Skin of body (tissue), 3 donors: ENCODE measurements at places on chromosomes 5 and 9. TPM values are rescaled to one million over a fixed set of nuclear protein-coding genes. Genes with fewer than 3 reads are reported as not detected.
A peak's percentile ranks its signal among the peaks of the same experiment; 100 is the strongest.

The IL9 gene
- not detected for total RNA-seq

GRCh38 chr5:14040542-14040941 is 96.1 kb upstream of the DNAH5 start:
- DNase-seq = no peak

The P4HA2 gene
- 88.9 TPM for total RNA-seq

DNA sequence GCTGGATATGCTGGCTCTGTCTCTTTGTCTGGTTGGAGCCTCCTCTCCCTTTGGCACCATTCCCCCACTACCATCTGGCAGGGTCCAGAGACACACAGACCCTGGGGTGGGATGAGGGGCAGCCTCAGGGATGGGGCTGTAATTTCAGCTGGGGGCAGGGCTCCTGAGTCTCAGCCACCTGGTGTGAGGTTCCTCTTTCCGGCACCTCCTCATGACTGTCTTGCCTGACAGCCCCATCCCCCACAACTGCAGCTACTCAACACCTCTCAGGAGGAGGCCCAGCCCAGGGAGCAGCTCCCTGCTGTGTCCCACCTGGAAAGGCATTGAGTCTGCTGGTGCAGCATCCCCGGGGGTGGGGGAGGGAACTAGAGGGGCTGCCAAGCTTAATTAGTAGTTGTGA is 11.7 kb upstream of the RPS14 start:
- DNase-seq = no peak

- DNase-seq = peak; percentile 73
Measured at GRCh38 chr9:385818-386398, 171.2 kb downstream of the DOCK8 start.

DNA sequence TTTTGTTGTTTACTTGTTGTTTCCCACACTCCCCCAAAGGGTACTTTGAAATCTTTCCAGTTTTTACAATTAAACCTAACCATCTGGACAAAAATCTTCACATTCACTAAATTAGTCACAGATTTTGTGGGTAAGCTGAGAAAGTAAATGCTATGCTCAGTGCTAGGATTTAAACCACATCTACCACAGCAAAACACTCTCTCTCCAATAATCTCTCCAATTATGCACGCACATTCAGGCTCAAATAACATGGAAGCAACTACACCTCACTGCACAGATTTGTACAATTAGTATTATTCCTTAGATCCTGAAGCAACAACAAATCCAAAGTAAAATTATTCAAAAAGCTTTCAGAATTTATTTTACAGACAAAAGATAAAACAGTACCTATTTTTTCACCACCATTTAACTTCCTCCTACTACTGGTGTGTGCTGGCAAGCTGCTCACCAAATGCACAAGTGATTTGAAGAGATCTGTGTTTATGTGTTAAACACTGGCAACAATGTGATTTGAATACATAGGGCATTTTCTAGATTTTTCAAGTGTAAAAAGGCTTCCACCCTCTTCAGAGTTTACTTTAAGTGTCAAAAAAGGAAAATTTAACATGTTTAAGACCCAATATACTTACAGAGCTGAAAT is 16.6 kb downstream of the ZNF608 start:
- peak; percentile 47 for DNase-seq

GRCh38 chr5:150515446-150515845 is 7.5 kb downstream of the NDST1 start:
- no peak for DNase-seq

GRCh38 chr9:86594724-86595123 is 240.5 kb upstream of the TUT7 start:
- no peak for DNase-seq

GRCh38 chr9:75047506-75047905 is 19.4 kb upstream of the CARNMT1 start:
- DNase-seq = no peak

DNA sequence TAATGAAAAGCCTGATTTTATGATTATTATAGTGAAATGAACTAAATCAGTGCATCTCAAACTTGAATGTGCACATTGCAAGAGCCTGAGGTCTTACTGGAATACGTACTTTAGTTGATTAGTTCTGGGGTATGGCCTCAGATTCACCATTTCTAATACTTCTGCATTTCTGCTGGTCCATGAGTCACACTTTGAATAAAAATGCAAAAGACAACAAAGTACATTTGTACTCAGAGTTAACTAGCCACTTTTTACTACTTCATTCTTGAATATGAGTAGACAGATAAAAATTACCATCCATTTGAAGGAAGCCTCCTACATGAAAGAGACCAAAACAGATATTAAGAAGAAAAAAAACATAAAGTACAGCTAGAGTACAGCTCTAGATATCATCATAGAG is 27.1 kb upstream of the PRR16 start:
- DNase-seq = no peak

The IL13 gene
- total RNA-seq = 0.10 TPM

DNA sequence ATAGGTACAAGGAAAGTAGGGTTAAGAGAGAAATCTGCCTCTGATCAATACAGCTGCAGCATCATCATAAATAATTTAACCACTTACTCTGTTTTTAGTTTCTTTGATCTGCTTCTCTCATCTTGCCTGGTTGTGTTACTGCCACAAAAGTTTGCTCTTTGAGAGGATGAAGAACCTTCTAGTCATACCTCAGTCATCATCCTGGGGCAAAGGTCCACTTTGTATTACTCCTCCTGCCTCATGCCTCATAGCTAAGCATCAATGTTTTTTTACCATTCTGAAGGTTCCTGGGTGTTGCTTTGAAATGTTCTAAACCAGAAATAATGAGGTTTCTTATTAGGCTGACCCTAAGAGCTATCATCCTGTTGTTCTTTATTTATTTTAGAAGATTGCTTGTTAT is 17.1 kb upstream of the TRIM36 start:
- DNase-seq = no peak

GRCh38 chr9:115327436-115328122 is 209.6 kb upstream of the TNC start:
- no peak for DNase-seq

DNA sequence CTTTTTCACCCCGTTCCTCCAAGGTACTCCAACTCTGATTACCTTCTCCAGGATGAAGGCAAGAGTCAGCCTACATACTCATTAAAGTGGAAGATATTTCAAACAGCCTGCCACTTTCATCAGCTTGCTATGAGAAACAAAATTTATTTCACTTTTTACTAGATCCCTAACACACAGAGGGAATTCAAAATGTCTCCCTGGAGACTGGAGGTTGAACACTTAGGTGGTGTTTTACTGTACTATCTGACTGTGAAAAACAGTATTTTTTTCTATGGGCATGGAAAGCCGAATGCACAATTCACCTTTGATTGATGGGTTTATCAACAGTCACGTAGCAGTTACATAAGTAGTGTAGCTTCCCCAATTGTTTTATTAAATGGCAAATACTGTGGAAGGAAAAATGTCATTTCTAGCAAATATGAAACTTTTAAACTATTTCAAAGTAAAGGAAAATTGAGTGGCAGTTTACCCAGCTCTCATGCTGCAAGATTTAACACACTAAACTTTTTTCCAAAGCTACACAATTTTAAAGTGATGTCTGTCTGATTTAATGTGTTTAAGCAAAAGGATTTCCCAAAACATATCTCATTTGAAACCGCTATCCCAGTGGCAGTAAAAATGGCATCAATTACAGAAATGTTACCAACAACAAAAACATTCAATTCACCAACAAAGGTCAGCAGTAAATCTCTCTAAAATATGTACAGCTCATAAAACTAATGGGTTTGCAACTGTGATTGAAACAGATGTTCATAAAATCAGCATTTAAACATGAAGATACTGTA is 125.0 kb upstream of the TLE4 start:
- no peak for DNase-seq

- no peak for DNase-seq
Measured at GRCh38 chr5:142676318-142676717, 9.6 kb downstream of the FGF1 start.

- no peak for DNase-seq
Measured at GRCh38 chr5:172868924-172869591, 35.0 kb downstream of the ERGIC1 start.

DNA sequence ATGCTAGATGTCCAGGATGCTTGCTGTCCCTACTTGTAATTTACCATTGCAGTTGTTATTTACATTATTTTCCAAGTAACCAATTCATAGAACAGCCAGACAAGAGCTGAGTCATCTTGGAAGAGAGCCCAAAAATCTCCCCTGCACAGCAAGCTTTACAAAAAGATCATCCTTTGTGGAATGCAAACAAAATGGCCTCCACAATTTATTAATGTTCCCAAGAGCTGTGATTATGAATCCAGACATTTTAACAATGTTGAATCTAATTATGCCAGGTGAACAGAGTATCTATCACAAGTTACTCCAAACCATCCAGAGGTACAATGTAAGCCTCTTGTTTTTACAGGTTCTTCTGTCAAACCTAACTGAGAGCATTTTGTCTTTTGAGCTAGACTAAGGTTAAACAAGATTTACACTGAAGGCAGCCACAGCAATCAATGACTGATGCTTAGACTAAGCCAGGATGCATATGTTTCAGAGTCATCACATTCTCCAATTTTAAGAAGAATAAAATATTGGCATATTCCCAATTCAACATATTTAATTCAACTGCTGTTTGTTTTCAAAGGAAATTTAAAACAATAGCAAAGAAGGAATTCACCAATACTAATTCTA is 95.3 kb upstream of the SLC12A2 start:
- DNase-seq = peak; percentile 38

- DNase-seq = no peak
Measured at GRCh38 chr5:173412566-173412965, 84.4 kb upstream of the STC2 start.

DNA sequence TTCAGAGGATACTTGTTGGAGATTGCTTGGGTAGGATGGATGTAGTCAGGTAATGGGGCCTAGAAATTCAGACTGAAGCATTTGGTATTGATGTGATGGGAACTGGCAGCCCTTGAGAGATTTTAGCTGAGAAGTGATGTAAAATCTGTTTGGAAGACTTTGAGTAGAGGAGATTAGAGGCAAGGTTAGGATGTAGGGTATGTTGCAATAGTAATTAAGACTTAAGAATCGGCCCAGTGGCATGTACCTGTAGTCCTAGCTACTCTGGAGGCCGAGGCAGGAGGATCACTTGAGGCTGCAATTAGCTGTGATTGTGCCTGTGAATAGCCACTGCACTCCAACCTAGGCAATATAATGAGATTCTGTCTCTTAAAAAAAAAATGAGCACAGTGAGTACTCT is 6.7 kb downstream of the NSD1 start:
- DNase-seq = no peak
